ENCODE measurements at places on chromosomes 3 and 15. TPM values are rescaled to one million over a fixed set of nuclear protein-coding genes. Genes with fewer than 3 reads are reported as not detected.

GRCh38 chr3:74787011-74787410 lies 172.6 kb upstream of the CNTN3 start:
- H3K36me3 ChIP-seq = no peaks in the 10 kb centered on the region
- H3K4me3 ChIP-seq = no peak overlapping the region
- no peak overlapping the region for H3K27ac ChIP-seq
- no peak for DNase-seq

Gene MAGI1
- 62.6 TPM for total RNA-seq

Gene FETUB
- total RNA-seq = not detected

Gene CADPS
- 0.29 TPM for total RNA-seq

Gene MYO5C
- total RNA-seq = 59.9 TPM

Measured in upper lobe of left lung (tissue), 6 donors.